CD4-positive, alpha-beta T cell treated with Interleukin-10 for 1 hour (primary cell): ENCODE measurements at places on chromosomes 2 and 18.
A peak's percentile ranks its signal among the peaks of the same experiment; 100 is the strongest.

DNA sequence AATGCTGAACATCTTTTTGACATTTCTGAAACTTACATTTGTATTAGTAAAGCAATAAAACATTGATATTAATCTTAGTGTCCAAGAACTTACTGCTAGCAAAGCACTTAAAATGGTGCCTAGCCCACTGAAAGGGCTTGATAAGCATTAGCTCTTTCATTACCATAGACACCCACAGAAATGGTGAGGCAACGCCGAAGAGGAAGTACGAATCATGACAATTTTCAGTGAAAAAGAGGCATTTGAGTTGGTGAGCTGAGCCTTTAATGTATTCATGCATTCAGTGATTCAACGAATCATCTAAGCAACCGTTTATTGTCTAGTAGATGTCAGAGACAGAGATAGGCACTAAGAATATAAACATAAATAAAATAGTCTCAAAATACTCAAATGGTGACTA is 101.1 kb downstream of the PIGN start:
- DNase-seq: no peak

DNA sequence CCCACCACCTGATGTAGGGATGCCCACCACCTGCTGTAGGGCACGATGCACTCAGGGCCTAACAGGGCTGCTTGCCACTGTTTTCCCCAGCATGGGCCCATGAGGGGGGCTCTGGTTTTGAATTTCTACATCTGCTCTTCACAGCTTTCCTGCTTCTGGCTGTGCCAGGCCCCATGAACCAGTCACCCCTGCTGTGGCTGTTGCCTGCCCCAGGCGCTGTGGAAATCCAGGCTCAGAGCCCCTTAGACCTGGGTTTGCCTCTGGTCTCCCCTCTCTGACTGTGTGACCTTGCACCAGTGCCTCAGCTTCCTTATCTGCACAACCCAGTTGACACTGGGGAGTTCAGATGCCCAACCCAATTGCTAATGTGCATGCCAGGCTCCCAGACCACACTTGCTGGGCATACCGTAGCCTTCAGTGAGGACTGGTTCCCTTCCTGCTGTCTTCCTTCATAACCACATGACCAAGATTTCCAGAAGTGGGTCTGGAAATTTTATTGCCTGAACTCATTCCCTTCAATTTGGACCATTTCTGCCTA is 6.0 kb upstream of the MLPH start:
- no peak for DNase-seq

DNA sequence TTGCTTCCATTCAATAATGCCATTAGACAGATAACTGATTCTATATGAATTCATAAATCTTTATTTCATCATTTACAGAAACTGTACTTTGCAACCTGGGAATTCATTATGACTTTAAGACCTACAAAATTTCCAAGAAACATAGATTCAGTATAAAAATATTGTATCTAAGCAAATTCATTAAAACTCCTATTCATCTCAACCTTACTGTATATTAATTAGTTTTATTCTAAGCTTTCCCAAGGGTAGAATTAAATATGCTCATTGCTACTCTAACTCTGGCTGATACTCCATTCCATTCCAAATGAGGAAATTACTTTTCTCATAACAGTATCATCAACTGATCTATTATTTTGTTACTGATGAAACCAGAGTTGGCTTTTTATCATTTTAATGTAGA is 473.0 kb upstream of the LRRTM4 start:
- DNase-seq: no peak

DNA sequence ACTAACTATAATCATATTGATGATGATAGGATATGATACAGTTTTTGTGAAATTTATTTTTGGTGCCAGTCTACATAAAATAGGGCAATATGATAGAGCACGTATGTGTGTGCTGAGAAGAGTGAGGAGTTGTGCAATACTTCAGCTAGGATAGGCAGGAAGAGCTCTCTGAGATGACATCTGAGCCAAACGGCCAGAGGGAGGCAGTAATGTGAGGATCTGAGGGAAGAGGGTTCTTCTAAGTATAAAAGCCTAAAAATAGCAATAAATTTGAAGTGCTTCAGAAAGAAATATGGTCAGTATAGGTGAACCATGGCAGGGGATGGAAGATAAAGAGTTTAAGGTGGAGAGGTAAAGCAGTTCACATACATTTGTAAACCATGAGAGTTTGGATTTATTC is 102.5 kb downstream of the OLA1 start:
- DNase-seq: no peak

GRCh38 chr2:220789961-220790360 is 782.1 kb downstream of the EPHA4 start:
- DNase-seq: no peak

GRCh38 chr2:12211326-12212175 is 465.1 kb downstream of the LPIN1 start:
- DNase-seq: no peak

- DNase-seq: no peak
Measured at GRCh38 chr18:45009756-45010155, 329.1 kb downstream of the SETBP1 start.

DNA sequence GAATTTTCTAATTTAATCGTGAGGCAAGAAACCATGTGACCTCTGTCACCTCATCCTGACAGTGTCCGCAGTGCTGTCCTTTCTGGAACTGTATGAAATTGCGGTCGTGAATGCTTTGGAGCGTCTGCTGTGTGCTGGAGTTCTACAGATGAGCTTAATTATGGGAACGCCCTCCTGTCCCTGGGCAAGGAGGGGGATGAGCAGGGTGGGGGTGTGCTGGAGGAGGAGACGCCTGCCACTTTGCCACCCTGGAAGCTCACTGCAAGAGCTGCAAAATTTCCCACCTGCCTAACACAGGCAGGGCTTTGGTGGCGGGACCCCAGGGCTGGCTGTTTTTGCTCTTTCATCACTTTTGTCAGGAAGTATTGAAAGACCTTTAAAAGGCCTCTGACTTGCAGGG is 6.5 kb downstream of the LPIN1 start:
- no peak for DNase-seq

DNA sequence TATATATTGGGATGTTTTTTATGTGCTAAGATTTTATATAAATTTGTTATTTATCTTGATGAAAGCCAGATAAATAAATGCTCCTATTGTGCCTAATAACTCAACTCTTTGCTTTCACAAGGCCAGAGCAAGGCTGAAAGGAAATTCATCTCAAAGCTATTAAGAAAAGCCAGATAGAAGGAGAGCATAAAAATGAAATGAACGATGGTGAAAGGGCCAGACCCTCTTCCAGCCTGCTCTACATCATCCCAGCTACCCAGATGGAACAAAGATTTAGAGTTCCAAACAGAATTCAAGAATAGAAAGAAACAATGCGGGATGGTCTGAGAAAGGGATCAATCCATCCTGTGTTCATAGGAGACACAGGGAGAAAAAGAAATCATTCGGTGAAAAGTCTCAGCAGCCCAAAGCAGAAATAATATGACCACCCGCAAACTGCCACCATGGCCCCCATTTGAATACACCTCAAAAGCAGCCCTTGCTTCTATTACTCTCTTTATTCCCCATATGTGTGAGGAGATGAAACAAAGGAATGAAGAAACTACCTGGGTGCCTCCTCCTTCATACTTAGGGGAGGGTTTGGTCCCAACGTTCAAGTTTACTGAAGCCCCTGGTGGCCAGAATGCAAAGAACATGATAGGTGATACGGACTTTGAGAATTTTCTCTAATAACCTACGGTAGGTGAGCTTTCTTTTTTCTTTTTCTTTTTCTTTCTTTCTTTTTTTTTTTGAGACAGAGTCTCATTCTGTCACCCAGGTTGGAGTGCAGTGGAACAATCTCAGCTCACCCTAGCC is 110.1 kb upstream of the FBXO11 start:
- DNase-seq: peak; percentile 18

DNA sequence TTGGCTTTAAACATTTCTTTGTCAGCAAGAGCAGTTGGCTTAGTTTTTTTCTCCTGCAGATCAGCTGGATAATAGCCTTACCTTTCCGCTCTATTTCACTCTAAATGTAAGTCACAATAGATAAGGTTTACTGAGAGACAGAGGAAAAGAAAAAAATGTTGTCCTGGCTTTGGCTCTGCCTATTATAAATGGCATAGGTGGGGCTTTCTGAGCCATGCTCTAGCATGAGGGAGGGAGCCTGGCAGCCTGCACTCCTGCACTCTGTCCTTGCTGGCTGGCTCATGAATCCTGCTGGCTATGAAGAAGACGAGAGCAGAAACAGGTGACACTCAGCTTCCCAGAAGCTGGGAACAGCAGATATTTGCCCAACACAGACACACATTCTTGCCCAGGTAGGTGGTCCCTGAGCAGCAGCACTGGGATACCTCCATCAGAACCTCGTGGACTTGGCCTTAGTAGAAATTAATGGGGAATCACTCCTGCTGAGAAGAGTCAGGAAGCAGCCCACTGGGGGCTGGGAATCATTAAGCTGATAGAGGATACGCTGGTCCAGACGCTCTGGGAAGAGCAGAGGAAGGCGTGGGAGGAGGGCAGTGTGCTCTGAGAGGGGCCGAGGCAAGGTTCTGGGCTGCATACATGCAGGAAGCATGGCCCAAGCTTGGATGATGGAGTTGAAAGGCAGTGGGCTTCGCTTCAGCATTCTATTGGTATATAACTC is 514.4 kb upstream of the HS6ST1 start:
- DNase-seq: no peak

GRCh38 chr2:38375696-38376345 is 1.3 kb downstream of the ATL2 start:
- DNase-seq: no peak

DNA sequence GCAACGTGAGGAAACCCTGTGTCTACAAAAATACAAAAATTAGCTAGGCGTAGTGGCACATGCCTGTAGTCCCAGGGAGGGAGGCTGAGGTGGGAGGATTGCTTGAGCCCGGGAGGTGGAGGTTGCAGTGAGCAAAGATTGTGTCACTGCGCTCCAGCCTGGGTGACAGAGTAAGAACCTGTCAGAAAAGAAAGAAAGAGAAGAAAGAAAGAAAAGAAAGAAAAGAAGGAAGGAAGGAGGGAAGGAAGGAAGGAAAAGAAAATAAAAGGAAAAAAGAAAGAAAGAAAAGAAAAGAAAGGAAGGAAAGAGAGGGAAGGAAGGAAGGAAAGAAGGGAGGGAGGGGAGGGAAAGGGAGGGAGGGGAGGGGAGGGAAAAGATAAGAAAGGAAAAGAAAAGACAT is 89.9 kb upstream of the HPCAL1 start:
- no peak for DNase-seq

- no peak for DNase-seq
Measured at GRCh38 chr2:144826105-144826504, 306.2 kb upstream of the ZEB2 start.

DNA sequence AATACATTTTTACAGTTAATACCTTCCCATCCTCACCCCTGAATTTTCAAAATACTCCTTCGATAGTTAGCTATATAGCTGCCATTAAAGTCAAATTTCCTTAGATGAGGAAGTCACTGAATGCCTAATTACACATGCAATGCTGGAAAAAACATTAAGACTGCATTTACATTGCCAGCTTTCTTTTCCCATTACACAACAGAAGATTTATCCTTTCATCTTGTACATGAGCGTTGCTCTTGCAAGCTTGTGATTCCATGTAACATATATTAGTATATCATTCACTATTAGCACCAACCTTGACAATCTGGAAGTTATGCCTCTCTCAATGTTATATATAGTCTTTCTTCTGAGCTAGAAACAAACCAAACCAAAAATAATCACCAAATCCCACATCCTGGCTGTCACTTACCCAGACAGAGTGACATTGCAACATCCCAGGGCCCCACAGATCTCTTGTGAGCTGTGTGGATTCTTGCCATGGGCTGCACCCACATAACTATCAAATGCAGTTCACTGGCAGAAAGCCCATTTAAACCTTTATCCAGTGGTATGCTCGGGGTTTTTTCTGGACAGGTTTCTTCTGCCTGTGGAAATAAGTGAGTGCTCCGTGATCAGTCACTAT is 79.2 kb upstream of the PAPOLG start:
- no peak for DNase-seq

- no peak for DNase-seq
Measured at GRCh38 chr2:64952511-64953482, 36.4 kb upstream of the SLC1A4 start.
